Activated T-helper 1 cell treated with Interleukin-2 at 50 U/mL for 16 hours (primary cell): ENCODE measurements at places on chromosomes 7 and 10.

DNA sequence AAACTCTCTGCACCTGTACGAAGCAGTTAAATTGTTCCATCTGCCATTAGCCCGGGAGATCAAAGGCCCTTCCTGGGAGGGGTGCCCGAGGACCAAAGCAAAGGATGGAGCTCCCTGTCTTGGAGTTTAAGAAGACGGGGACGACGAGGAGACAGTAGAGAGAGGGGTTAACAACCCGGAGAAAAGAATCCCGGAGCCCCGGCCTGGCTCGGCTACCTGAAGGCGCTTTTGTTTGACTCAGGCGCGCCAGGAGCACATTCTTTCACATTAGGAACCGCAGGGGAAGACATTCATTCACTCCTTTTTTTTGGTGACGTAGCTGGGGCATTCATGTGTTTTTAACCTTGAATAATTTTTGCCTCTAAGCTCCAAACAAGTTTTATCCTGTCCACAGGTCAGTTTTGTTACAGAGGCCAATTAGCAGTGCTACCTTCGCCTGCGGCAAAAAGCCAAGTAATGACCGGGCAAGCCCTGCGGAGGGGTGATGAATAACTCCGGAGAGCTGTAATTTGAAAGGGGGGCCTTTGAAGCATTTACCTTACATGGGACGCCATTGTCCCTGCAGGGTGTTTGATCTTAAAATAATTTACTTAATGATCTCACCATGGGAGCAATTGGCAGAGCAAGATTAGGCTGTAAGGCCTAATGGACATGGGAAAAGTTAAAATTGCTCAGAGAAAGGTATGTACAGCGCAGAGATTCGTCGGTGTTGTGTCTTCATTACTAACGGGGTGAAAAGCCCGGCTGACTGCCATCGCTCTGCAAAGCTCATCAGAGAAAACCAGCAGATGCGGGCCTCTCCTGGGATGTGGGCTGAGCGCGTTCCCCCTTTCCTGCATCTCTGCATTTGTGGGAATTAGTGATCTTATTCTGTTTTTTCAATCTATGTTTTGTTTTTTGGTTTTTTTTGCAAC is 258.0 kb upstream of the SP4 start:
- no peak for DNase-seq

DNA sequence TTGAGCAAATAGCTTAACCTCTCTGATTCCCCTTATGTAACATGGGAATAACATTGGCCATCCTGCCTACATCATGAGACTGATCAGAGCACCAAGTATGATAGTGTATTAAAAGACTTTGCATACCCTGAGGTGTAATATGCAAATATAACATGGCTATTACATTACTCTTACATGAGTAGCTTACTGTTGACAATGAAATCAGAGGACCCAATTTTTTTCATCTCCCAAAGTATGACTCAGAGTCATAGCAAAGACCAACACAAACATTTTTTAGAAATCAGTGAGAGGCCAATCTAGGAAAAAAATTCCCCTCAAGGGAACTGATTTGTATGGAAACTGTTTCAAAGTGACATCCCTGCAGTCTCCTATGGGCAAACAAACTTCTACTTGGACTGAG is 47.0 kb upstream of the TMEM140 start:
- DNase-seq = no peak

GRCh38 chr10:16352146-16352545 is 84.7 kb upstream of the PTER start:
- DNase-seq = no peak

GRCh38 chr7:47461161-47461560 is 120.8 kb downstream of the TNS3 start:
- no peak for DNase-seq

DNA sequence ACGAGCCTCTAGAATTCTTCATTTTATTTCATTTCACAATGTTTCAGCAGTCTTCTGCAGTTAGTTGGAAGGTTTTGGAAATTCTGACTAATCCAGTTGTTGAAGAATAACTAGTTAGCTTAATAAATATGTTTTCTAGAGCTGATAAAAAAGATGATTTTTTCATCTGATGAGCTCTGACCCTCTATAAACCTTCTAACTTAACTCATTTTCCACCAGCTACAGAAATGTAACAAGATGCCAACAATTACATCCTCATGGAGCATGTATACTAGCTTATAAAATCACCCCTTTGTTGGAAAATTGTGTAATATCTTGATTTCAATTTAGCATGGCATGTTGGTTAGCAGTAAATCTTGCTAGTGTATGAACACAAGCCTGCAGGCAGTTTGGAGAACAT is 33.1 kb downstream of the KAT6B start:
- no peak for DNase-seq

- no peak for DNase-seq
These were observed 111.9 kb downstream of the GRID1 start for GRCh38 chr10:86254526-86255174.

DNA sequence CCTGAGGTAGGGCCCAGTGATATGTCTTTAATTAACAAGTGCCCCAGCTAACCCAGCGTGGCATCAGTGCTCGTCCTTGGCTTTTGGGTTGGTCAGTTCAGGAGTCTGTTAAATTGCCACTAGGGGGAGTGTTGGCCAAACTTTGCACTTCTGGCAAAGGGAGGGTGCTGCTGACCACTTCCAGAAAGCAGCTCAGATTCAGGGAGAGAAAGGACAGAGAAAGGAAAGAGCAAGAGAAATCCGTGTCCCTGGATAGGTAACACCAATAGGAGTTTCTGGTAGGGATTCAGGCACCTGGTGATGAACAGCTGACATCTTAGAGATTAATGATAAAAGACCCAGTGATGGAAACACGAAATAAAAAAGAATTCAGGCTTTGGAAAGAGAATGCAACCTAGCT is 243.1 kb upstream of the AOAH start:
- no peak for DNase-seq

DNA sequence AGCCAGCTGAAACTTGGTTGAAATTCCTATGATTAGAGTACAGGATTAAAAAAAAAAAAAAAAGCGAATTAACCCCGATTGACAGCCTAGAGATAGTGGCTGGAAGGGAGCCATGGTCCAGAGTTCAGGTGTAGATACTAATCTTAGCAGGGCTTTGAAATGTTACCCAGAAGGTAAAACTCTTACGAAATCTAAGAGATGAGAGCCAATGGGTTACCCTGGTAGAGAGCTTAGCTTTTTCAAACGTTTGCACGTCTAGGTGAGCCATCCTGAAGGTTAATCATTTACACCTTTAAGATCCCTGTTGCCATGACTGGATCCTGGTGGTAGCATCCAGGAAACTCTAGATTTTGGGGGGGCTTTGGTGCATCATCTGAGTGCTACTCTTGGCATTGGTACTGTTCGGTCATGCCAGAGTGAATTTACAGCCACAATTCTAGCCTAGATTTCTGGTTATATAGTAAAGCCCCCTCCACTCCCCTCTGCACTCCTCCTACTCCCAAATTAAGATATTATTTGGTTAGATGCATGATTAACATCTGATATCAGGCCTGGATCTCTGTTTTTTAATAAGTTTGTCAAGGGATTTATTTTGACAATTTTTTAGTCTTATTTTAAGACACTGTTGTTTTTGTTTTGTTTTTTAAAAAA is 1.2 kb downstream of the AGFG2 start:
- DNase-seq = no peak

- no peak for DNase-seq
These were observed 9.2 kb downstream of the BNIP3 start for GRCh38 chr10:131972474-131973071.

GRCh38 chr10:76141376-76141775 is 710.0 kb downstream of the LRMDA start:
- DNase-seq = no peak

- DNase-seq = no peak
These were observed 2.9 kb upstream of the ADAM8 start for GRCh38 chr10:133279326-133280226.

GRCh38 chr10:103814105-103814504 is 41.3 kb downstream of the SH3PXD2A start:
- DNase-seq = no peak

- no peak for DNase-seq
These were observed 1.3 kb downstream of the EIF4EBP2 start for GRCh38 chr10:70405037-70405824.

GRCh38 chr10:10794791-10795191 is 222.9 kb upstream of the CELF2 start:
- DNase-seq = no peak
